ENCODE measurements at places on chromosomes 3 and 15.

DNA sequence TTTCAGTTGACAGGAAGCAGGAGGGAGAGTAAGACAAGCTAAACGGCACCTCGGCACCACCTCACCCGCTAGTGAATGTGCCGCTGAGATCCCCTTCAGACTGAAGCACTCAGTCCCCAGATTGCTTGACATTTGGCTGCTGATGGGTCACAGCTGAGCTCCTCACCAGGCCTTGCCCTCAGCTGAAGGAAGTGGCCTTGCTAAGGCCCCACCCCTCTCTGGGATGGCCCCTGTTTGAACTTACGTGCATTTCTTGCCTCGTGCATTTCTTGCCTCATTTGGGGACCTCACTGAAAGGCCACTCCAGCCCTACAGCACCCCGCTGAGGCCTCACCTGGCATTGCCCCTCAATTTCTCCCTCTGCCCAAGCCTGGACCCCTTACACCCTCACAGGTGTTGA is 39.8 kb downstream of the EOGT start:
- no peak for DNase-seq

DNA sequence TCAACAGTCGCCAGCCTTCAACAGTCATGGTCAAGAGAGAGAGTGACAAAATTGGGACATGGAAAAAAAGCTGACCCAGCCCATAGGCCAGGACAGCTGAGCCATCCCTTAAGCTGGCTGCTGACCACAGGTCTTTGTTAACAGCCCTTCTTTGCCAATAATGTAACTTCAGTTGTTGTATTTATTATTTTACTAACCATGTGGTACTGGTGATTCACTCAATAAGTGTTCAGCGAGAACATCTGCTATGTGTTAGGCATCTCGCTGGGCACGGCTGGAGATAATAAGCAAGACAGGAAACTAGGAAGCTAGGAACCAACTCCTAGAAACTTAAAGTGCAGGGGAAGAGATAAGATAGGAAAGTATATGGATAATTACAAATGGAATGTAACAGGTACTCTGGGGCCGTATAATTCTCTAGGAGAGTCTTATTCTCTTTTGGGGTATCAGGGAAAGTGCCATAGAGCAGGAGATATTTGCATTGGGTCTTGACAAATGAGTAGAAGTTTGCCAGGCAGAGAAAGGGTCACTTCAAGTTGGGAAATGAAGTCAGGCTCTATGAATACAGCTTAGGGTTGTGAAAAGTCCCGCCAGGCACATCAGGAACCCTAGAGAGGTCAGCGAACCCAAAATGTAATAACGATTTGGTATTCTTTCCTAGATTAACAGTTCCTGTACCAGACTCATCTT is 84.0 kb upstream of the TRA2B start:
- no peak for DNase-seq

DNA sequence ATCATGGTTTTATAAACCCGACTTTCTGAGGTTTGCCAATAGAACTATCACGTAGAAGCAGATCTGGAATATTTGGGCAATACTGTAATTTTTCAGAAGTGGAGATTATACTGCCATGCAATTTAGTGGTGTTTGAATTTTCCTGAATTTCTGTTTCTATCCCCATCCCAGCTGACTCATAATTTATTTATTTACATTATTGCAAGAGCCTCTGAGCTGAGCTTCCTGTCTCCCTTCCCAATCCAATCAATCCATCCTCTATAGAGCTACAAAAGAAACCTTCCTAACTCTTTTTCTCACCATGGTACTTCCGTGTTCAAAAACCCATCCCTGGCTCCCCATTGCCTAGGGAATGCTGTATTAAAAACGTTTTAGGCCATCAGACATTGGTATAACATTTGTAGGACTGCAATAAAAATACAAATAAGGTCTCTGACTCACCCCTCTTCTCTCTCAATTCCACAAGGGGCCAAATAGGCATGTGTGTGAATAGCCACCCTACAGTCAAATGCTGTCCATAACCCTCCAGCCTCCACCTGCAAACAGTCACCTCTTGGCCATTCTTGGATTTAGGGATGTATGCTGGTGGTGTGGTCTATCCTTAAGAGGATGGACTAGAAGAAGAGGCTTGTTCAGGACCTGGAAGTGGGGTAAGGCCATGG is 190.7 kb downstream of the CD47 start:
- DNase-seq: no peak

- DNase-seq: no peak
These were observed 177.8 kb downstream of the SERPINI1 start for GRCh38 chr3:167913219-167913835.

DNA sequence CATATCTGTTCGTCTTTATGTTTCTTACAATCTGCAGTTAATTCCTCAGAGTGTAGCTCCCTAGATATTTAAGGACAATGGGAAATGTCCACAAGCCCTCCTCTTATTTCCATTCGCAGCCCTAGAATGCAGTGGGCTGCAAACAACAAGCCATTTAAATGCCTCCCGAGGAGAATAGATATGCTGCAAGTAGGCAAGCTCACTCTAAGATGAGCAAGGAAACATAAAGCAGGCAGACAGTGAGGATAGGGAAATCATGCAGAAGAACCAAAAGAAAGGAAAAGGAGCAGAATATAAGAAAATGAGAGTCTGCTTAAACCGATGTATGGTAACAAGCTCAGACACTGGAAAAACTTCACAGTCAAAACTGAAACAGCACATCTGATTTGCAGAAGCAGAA is 561.9 kb downstream of the GBE1 start:
- no peak for DNase-seq

DNA sequence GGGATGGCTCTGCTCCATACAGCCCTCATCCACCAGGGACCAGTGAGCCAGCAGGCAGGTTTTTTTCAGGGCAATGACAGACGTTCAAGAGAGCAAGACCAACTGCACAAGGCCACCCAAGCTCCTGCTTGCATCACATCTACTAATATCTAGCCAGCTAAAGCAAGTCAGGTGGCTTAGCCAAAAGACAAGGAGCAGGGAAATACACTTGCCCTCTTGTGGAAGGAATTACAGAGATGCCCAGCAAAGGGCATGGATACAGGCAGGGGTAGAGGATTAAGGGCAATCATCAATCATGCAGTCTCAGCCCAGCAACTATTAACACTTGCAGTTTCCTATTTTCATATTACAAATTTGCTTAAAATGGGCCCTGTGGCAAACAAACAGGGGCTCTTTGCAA is 81.5 kb upstream of the NTRK3 start:
- DNase-seq: no peak

- DNase-seq: no peak
These were observed 43.8 kb downstream of the SETD2 start for GRCh38 chr3:47120138-47120537.

DNA sequence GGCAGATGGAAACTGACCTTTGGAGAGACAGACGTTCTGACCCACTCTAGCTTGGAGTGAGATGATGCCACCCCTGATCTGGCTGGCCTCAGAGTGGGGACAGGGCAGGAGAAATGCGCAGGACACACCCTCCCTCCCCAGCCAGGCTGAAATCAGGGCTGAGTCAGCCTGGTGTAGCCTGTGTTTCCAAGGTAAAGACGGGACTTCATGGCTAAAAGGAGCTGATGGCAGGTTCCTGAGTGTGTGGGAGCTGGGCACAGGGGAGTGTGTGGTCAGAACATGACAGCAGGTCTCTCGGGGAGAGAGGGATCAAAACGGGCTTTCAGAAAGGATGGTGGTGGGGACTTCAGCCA is 14.6 kb upstream of the POLG start:
- no peak for DNase-seq

DNA sequence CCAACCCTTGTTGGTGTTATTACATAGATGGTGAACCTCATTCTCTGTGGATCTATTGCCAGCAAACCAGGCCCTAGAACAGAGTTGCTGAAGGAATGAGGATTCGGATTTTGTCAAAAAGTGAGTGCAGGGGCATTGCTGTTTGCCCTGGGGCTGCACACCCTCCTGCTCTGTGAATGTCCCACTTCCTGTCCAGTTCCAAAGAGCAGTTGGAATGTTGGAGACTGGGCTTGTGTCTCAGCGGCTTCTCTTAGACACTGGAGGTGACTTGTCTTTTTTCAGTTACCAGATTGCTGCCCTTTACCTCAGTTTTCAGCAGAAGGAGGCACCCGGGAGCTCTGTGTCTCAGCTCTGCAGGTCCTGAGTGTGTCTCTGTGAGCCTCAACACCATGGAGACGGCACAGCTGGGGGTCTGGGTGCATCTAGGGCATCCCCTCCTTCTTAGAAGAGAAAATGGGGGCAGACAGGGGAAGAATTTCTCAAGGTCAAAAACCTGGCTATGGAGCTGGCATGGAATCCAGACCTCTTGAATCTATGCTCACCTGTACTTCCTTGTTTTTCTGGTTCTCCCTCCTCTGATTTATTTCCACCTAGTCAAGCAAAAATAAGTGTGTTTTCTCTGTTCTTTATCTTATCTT is 46.3 kb downstream of the LIMD1 start:
- DNase-seq: no peak
